Renal pelvis (tissue), 12 donors: ENCODE measurements at places on chromosomes 7 and 10.
A peak's percentile ranks its signal among the peaks of the same experiment; 100 is the strongest.

DNA sequence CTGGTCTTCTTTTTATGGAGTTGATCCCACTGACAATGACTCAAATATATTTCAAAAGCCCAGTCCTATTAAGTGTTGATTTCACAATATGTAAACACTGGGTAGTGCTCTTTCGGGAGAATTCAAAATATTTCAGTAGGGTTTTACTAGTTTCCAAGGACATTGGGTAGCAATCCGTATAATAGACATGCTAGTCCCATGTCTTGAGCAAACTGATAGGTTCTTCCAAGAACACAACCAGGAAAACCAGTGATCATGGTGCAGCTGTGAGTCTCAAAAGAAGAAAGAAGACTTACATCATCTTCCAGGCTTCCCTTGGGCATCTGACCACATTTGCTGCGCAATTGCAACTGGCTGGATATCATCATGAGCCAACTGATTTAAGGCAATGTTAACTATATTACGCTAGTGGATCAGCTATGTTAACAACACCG, 59.3 kb upstream of the APBB1IP start:
- DNase-seq: no peak

DNA sequence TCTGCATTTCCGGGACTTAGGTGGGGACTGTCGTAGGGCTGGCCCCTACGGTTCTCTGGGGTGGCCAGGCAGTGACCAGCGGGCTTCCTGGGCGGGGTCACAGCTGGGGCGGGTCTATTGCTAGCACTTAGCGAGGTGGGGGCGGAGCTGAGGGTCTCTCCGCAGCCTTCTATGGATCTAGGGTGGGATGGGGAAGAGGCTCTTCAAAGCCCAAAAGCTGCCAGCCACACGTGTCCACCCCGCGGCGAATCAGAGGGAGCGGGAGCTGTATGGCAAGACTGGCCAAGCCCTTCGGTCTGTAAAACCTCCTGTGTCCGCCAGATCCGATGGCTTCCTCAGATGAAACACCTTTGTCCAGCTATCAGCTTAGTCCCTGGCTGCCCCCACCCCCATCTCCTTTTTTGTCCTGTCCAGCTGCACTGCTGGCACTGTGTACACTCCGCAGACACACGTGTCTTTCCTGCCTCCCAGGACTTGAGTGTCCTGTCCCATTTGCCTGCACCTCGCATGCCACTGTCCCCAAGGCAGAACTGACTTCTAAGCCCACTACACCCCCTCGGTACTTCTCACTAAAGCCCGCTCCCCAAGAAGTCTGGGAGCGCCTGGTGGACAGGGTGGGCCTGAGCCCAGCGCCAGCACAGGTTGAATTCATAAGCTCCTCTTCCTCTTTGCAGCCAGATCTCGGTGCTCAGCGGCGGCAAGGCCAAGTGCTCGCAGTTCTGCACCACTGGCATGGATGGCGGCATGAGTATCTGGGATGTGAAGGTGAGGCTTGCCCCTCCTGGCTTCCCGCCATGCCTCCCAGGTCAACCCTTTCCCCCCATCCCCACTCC, 14.8 kb downstream of the PDAP1 start:
- no peak for DNase-seq

DNA sequence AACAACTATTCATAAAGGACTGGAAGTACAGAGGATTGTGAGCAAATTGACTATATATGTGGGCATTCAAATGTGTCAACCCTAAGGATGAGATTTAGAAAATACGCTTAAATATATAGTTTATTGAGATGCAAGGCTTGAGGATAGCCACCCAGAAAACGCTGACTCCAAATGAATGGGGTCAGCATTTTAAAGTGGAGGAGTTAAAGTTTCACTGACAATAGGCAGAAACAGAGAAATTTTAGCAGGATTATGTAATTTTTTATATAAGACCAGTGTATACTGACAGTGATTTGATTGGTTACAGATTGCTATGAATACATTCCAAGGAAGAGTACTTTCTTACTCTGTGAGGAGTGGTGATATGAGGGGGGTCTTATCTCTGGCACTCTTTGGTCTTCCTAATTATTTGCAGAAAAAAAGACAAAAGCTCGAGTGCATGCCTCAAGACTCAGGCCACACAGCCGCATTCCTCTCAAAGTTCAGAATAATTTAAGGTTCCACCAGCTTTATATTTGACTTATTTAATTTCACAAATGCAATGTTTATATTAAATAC, 38.6 kb upstream of the ARL4A start:
- no peak for DNase-seq

DNA sequence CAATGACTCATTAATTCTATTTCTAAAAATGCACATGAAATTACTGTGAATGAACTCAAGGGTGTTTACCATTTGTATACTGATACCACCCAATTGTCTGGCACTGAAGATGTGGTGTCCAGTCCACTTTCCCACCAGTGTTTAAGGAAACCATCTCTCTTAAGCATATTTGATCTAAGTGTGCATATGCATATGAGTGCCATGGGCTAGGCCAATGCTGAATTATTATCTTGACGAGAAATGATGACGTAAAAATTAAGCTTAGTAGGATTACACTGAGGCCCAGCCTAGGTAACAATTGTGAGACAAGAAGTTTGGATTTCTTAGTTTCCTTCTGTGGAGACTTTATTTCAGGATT, 59.7 kb downstream of the SVIL start:
- no peak for DNase-seq

- DNase-seq: peak; percentile 67
These were observed 17.8 kb downstream of the SCD start for GRCh38 chr10:100364735-100365391.

- DNase-seq: no peak
These were observed 70.5 kb upstream of the KCTD7 start for GRCh38 chr7:66558201-66558641.
